Astrocyte of the hippocampus (primary cell): ENCODE measurements at places on chromosomes 5 and 9.

- no peak for DNase-seq
Measured at GRCh38 chr5:175642998-175643397, 14.9 kb upstream of the HRH2 start.

DNA sequence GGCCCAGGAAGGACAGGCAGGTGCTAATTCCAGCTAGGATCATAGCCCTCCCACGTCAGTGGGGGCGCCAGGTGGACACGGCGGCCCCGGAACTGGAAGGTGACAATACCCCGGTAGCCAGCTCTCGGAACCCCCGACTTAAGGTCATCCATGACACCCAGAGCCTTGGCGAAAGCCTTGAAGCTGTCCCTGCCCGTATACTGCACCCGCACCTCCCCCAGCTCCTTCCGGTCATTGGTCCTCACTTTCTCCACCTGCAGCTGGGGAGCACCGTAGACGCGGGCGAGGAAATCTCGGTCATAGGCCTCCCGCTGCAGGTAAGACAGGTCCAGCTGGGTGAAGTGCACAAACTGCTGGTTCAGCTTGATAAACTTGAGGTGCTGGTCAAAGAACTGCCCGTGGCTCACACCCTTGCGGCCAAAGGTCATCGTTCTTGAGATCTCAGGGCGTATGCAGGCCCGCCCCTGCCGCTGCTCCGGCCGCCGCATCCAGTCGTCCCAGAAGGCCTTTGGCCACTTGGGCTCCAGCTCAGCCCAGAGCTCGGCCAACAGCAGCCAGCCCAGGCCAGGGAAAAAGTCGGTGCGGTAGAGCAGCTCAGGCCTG lies 10.9 kb downstream of the MGAT1 start:
- DNase-seq, result no peak

GRCh38 chr9:87564111-87564510 lies 66.4 kb downstream of the DAPK1 start:
- DNase-seq, result peak; percentile 35

GRCh38 chr9:4258320-4259090 lies 41.4 kb downstream of the GLIS3 start:
- DNase-seq, result peak; percentile 41

- DNase-seq, result peak; percentile 59
Measured at GRCh38 chr9:86983620-86984259, 36.4 kb upstream of the GAS1 start.

- no peak for DNase-seq
Measured at GRCh38 chr5:80240368-80240986, 15.4 kb downstream of the SERINC5 start.

GRCh38 chr5:68452286-68452685 lies 236.7 kb downstream of the PIK3R1 start:
- DNase-seq, result no peak

DNA sequence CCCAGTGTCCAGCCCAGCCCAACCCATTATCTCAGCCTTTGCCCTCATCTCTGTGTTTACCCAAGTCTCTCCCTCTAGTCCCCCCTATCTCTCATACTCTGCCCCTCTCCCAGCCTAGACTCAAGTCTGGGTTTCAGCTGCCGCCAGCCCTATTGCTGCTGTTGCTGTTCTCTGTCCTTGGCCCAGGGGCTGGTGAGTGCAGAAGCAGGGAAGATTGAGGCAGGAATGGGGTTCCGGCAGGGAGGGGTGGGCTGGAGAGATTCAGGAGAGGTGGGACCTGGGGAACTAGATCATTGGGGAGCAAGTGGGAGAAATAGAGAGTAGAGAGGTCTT lies 702 bp downstream of the TMEM8B start:
- no peak for DNase-seq

DNA sequence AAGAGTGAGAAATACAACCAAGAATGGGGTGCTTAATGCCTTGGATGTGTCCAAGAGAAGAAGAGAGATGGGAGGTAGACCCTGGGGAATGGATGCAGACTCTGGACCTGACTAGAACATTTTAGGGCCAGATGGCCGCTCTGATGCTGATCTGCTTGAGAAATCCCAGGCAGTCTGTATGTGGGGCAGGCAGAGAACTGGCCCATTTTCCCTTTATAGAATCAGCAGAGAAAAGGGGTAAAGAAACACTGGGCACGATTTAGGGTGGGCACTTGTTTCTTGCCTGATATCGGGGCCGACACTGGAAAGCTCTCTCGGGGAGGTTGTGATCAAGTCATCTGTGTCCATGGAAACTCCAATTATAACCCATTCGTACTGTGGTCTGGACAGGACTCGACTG lies 118.5 kb upstream of the FSTL4 start:
- DNase-seq, result no peak

DNA sequence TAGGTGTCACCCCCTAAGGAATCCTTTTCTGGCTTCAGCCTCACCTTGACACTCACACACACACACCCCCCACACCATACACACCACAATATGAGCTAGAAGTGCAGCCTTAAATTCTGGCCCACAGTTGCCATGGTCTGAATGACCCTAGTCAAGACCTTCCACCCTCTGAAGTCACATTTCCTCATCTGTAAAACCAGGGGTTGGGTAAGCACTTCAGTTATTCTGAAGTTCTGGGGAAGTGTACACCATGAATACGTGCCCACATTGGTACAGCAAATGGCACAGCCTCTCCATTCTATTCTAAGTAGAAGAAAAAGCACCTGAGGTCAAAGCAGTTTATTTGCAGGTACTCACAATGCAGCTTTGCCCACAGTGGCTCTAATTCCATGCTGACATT lies 372.8 kb upstream of the KLF4 start:
- DNase-seq, result no peak

- no peak for DNase-seq
Measured at GRCh38 chr9:112535811-112536210, 49.2 kb downstream of the KIAA1958 start.

DNA sequence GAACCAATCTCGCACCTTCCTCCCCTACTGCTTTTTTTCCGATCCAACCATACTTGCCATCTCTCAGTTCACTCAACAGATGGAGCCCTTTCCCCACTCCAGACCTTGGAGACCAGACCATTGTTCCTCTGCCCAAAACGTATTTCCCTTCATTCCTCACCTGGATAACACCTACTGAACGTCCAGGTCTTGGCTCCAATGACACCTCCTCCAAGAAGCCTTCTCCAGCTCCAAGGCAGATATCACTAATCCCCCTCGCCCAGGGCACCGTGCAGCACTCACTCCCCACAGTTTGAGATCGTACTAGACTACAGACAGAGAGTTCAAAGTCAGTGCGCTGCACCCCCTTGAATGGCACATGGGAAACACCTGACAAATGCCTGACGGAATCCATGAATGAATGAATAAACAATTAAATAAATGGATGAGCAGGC lies 47.1 kb upstream of the AKNA start:
- DNase-seq, result peak; percentile 66

GRCh38 chr5:179623906-179624741 lies 653 bp upstream of the HNRNPH1 start:
- DNase-seq, result peak; percentile 86

DNA sequence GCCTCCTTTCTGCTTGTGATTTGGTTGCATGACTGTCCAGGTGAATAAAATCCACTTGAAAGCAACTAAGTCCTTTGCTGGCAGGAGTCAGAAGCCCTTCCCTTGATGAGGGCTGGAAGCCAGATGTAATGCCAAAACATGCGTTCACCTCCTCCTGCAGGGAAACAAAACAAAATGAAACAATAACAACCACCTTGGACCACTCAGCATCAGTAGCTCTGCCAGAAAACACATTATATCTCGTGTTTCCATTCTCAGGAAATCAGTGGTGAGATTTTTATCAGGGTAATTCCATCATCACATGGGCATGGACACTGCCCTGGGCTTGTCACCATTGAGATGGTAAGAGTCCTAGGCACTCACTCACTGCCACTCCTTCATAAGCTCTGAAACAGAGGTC lies 350.3 kb upstream of the ACTBL2 start:
- peak; percentile 80 for DNase-seq

- peak; percentile 61 for DNase-seq
Measured at GRCh38 chr9:134065612-134066419, 2.0 kb downstream of the BRD3 start.

DNA sequence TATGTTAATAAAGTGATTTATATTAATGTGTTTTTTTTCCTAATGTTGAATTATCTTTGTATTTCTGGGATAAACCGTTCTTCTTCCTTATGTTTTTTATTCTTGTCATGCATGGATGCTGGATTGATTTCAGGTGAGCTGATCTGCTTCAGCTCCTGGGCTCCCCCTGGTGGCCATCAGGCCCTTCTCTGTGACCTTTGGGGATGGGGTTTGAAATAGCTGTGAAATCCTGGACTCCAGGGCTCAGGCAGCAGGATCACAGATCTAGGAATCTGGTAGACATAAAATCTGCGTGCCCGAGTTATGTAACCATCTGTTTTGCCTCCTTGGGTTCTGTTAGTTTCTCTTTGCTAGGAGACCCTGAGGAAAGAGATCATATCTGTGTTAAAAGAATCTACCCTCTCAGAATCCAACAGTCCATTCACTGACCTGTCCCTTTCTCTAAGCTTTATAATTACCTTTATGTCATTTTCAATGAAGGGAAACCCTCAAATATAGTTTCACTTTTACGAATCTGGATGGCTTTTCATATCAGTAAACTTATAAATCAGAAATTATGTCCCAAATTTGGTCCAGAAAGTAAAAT lies 12.2 kb upstream of the OR13J1 start:
- peak; percentile 87 for DNase-seq

- DNase-seq, result no peak
Measured at GRCh38 chr5:138937392-138938387, 62.6 kb upstream of the LRRTM2 start.

DNA sequence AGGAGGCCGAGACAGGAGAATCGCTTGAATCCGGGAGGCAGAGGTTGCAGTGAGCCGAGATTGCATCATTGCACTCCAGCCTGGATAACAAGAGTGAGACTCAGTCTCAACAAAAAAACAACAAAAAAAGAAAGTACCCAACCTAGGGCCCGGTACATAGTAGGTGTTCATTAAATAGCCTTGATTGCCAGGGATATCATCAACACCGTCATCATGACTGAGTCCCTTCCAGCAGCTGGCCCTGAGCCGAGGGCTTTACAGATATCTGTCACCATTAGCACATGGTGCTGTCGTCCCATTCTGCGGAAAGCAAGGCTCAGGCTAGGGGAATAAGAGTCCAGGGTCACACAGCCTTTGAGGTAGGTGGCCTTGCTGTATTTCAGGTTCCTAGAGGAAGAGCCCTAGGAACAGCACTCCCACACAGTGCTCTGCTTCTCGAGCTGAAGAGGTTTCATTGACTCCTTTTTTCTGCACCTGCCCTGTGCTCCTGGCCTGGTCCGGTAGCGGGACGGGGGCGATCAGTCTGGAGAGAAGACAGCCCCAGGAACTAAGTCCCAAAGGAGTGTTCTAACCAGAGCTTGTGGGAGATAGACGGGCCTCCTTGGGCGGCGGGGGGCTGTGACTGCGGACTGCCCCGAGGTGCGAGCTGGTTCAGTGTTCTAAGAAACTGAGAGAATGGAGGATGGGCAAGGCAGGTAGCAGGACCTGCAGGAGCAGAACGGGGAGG lies 48.2 kb downstream of the CXXC5 start:
- no peak for DNase-seq

- no peak for DNase-seq
Measured at GRCh38 chr9:17075758-17076485, 58.9 kb upstream of the CNTLN start.

DNA sequence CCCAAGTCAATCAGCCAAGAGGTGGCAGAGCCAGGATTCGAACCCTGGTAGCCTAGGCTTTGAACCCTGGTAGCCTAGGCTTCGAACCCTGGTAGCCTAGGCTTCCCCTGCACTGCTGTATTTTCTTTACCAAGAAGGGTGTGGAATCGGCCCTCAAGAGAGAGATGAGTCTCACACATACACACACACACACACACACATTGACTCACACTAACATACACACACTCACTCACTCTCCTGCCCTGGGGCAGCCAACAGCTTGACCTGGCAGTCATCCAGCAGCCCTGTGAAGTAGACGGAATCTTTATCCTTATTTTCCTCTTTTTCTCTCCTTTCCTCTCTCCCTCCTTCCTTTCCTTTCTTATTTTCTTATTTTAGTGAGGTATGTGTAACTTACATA lies 55.4 kb upstream of the RPL26L1 start:
- peak; percentile 84 for DNase-seq

GRCh38 chr9:75636427-75637045 lies 253.9 kb upstream of the PCSK5 start:
- DNase-seq, result no peak

GRCh38 chr9:75105841-75106240 lies 17.5 kb downstream of the OSTF1 start:
- peak; percentile 23 for DNase-seq
